Dermis microvascular lymphatic vessel endothelial cell (primary cell): ENCODE measurements at places on chromosomes 3 and 15.

DNA sequence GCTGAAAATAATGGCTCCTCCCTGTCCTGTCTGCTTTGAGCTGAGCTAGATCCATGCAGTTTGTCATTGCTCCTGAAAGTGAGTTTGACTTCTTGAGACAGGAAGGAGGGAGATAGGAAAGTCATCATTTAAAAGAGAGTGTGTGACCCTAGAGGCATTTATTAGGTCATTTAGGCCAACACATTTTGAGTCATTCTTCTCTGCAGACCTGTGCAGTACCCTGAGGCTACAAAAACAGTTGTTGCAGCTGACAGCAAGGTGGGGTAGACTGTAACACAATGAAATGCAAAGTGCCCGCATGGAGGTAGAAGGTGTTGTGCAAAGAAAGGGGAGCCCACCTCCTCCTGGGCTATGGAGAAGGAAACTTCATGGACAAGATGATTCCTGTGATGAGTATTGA is 102.8 kb upstream of the PFN2 start:
- no peak for DNase-seq

DNA sequence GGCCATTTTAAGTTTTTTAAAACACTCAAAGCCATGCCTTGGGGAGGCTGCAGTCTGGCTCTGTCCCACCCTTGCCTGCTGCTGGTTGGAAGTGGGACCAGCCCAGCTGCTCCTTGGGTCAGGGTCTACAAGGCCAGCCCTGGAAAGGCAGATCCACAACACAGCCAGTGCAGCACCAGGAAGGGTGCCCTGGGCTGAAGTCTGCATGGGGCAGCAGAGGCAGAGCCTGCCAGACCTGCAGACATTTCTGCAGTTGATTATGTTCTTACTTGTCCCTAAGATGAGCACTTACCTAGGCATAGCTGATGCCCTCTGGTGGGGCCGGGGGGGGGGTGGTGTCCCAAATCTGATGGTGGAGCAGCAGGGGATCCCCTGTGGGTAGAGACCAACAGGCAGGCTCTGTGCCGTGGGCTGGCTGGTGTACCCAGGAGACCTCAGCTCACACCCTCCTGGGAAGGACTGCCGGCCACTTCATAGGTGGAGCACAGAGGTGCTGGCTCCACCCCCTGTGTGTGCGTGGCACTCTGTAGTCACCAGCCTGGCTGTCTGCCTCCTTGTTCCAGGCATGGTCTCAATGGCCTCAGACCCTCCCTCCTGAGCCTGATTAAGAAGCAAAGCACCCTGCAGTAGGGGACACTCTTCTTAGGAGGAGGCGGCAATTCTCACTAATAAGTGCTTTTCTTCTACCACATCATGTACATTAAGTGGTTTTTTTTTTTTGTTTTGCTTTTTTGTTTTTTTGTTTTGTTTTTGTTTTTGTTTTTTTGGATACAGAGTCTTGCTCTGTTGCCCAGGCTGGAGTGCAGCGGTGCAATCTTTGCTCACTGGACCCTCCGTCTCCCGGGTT is 97.4 kb upstream of the KLF13 start:
- DNase-seq: no peak

DNA sequence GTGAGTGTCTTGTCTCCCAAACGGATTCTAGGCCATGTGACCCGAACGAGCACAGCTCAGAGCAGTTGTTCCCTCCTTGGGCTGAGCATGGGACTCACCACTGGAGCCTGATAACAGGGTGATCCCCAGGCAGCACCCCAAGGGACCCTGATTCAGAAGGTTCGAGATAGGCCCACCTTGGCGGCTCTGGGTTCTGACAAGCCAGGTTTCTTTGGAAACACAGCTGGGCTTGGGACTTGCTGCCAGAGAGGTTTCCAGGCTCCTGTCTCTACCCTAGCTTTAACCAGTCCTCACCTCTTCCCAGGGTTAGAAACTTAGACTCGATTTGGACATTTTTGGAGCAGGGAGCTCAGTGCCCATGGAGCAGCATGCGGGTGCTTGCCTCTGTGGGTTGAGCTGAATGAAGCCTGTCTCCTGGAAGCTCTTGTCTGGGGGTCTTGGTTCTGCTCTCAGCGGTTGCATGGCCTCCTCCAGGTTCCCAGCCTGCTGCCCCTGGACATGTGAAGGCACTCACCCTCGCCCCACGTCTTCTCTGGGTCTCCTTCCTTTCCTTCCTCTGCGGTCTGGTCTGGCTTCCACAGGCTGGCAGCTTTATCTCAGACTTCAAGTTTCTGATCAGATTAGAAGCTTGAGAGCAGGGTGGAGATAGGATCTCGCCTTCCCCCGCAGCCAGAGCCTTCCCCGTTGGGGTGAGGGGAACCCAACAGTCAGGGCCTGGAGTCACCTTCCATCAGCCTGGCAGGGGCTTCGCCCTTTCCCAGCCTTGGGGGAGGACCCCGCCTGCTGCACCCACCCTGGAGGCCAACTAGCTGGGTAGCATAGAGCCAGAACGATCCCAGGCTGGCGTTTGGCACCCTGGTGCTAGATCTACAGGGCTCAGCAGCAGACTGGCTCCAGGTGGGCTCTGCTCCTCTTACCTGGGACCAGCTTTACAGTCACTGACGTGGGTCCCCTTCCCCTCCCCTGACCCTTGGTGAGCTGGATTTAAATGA is 21.0 kb downstream of the PAQR5 start:
- DNase-seq: no peak

GRCh38 chr15:28178290-28178689 is 79.2 kb upstream of the OCA2 start:
- DNase-seq: no peak

GRCh38 chr3:70999730-71000129 is 583.8 kb downstream of the FOXP1 start:
- peak; percentile 83 for DNase-seq

- no peak for DNase-seq
Observed at GRCh38 chr3:177338697-177339219, 141.5 kb upstream of the TBL1XR1 start.

DNA sequence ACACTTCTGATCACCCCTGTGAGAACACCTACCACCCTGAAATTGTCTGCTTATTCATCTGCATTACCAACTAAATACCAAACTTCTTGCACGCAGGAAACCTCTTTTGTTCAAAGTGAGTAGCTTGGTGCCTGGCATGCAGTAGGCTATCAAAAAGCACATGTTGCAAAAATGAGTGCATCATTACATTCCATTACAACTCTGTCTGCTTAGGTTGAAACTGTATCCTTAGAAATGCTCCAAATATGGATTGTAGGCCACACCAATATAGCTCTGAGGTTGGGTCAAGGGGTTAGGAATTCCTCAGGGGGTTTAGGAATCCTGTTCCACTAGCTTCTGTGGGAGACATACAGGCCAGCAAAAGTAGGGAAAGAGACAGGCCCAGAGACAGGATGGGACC is 107.2 kb downstream of the THRB start:
- no peak for DNase-seq

GRCh38 chr3:55455915-55456314 is 31.2 kb downstream of the WNT5A start:
- DNase-seq: no peak

- no peak for DNase-seq
Observed at GRCh38 chr3:17747890-17748247, 5.4 kb upstream of the TBC1D5 start.

DNA sequence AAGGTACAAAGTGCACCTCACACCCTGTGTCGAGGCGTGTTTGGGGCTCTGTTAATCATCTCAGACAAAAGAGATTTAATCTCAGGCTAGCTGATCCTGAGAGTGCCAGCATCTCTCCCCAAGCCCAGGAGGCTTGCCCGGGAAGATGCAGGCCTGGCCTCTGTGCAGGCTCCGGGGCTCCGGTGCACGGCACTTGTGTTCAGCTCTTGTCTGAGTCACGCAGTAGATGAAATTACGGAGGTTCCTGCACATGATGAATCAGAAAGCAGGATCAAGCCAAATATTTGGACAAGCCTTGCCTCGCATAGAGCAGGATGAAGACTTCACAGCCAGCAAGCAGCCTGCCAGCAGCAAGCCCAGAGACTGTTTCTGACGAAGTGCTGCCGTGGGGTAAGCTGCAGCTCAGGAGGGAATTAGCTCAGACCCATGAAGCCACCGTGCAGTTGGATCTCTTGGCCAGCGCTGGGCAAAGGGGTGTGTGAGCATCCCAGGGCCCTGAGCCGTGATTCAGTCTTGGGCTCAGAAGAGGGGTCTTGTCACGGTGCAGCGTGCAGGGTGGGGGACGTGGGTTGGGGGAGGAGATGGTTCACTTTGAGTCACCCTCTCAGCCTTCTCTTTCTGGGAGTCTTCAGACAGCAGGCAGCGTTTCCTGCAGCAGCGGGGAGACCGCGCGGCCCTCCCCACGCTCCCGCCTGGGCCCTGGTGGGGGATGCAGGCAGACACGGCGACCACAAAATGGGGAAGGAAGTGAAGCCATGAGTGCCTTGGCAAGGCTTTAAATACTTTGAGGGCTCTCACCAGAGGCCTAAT is 89.2 kb upstream of the MEF2A start:
- peak; percentile 5 for DNase-seq

DNA sequence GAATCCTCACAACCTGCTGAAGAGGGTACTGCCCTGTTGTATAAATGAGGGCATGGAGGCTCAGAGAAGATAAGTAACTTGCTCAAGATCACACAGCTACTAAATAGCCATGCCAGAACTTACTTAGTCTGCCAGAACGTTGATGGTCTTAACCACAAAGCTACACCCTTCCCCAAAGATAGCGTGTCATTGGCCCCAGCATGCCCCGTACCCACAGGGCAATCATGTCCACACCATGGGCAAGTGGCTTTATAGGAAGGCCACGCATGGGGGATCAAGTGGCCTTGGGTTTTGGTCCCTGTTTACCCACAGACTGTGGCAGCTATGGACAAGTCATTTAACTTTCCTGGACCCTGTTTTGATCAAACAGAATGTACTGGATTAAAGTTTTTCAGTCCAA is 15.9 kb upstream of the ARHGEF3 start:
- DNase-seq: no peak

DNA sequence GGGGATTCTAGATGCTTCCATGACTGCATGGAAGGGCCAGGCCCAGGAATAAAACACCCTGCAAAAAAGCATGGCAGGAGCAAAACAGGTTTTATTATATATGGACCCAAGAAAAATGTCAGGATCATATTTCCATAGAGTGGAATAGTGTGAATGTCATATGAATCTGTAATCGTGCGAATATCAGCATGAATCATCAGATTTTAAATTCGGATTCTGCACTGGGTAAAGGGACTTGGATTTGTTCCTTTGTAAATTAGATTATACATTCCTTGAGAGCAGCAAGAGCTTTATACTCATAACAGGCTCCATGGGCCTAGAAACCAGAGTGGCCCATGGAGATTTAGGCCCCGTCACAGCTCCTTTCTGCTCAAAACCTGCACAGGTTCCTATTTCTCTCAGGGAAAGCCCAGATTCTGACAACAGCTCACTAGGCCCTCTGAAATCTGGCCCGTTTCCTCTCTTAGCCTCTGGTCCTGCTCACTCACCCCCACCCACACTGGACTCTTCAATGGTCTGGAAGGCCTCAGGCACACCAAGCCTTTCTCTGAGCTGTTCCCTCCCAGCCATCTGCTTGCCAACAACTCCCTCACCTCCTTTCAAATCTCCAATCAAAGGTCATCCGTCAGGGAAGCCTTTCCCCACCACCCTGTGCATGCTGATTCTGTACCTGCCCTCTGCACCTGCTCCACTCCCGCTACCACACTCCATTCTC is 76.0 kb downstream of the FEM1B start:
- no peak for DNase-seq

- no peak for DNase-seq
Observed at GRCh38 chr3:120302361-120302760, 17.3 kb upstream of the GPR156 start.

GRCh38 chr3:136621628-136622027 is 130.6 kb downstream of the STAG1 start:
- DNase-seq: no peak

- DNase-seq: no peak
Observed at GRCh38 chr15:63181648-63182047, 7.8 kb upstream of the RAB8B start.

GRCh38 chr3:127909646-127910045 is 5.4 kb upstream of the KBTBD12 start:
- no peak for DNase-seq

DNA sequence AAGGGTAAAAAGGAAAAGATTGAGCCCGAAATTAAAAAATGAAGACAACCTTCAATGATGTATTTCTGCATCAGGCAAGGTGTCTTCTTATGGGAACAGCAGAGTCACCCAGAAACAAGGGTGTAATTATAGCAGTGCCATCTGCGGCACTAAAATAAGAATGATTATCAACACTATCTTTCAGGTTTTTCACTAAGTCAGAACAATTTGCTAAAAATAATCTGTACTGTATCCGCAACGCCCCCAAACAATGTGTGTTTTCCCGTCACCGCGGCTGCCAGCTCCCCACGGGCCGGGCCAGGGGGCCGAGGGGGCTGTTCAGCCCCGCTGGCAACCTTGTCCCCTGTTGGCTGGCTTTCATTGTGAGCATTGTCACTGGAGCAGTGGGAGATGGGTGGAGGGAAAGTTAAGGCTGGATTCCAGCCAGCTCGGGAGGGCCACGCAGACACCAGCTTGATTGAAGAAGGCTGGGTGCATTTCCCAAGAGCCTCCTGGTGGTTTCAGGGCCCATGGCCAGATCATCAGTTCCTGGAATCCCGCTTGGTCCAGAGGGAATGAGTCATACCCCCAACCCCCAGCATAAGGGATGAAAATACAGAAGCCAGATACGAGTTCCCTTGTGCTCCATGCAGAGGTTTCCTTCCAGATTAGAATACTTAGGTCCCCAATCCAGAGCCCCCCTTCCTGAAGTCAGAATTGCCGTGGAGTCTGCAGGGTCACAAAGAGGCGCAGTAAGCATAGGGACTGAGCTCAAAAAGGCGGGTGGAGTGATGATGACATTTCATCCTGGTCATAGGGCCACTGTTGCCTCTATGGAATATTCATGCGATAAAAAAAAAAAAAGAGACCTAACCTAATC is 90.2 kb upstream of the KLF13 start:
- peak; percentile 74 for DNase-seq

GRCh38 chr15:99305761-99306505 is 54.7 kb downstream of the LRRC28 start:
- DNase-seq: no peak

DNA sequence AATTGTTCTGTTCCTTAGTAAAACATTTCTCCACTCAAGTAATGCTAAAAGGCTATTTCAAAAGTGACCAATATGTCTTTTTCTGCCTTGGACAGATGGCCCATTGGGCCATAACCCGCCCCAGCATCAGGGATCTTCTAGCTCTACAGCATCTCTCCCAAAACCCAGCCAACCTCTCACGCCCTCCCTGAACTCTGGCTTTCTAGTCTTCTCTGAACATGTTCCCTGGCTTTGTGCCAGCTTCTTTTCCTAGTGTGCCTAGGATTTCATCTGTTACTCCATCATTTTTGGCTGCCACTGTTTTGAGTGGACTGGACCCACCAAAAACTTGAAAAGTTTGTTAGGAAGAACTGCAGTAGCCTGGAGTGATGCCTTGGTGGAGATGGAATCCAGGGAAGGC is 30.7 kb downstream of the TRPM1 start:
- DNase-seq: no peak

- DNase-seq: no peak
Observed at GRCh38 chr3:43629257-43629656, 7.4 kb upstream of the ANO10 start.

- DNase-seq: peak; percentile 90
Observed at GRCh38 chr15:72237029-72237852, 6.3 kb upstream of the PKM start.

GRCh38 chr3:99330281-99330680 is 308.1 kb upstream of the COL8A1 start:
- DNase-seq: peak; percentile 79
